Esophagus squamous epithelium (tissue), 5 donors: ENCODE measurements at places on chromosomes 1 and 21.

DNA sequence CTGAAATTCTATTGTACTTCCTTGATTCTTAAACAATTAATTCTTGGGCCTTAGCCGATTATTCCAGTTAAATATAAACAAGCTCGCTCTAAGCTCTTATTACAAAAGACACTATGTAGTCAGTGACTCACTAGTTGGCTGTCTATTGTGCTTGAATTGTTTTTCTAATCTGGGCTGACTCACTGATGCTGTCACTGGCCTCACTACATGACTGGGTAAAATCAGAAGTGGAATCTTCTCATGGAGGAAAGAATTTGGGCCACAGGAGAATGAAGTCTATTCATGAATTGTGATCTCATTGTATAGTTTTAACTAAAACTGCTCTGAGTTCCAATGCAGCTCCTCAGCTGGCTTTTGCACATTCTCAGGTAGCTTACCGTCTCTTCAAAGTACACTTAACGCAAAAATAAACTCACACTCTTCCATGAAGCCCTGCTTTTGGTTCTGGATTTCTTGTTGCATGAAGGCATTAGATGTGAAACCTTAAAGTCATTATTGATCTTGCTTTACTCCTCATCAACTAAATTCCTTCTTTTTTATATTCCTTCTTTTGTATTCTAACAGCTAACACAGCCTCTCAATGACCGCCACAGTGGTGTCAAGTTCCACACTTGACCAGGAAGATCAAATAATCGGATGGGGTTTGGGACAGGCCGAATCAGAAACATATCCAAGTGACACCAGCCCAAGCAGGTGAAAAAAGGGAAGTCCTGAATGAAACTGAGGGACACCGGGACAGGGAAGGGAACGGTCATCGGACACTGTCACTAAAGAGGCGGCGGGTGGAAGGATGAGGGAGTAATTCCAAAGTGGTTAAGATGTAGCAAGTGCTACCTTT is 80.9 kb upstream of the LBR start:
- DNase-seq, result no peak

DNA sequence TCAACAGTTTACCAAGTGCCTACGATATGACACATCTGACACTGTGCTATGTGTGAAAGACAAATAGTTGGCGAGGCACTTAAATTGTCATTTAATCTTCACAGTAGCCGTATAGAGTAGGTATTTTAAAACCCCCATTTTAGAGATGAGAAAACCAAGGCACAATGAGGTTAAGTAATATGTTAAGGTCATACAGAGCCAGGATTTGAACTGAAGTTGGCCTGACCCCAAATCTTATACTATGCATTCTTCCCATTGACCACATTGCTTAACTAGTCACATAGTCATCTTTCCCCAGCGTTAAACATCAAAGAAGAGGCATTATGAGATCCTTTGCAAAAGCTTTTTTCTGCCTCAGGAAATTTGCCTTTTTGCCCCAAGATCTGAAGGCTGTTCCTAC is 3.9 kb downstream of the INKA2 start:
- DNase-seq, result no peak

DNA sequence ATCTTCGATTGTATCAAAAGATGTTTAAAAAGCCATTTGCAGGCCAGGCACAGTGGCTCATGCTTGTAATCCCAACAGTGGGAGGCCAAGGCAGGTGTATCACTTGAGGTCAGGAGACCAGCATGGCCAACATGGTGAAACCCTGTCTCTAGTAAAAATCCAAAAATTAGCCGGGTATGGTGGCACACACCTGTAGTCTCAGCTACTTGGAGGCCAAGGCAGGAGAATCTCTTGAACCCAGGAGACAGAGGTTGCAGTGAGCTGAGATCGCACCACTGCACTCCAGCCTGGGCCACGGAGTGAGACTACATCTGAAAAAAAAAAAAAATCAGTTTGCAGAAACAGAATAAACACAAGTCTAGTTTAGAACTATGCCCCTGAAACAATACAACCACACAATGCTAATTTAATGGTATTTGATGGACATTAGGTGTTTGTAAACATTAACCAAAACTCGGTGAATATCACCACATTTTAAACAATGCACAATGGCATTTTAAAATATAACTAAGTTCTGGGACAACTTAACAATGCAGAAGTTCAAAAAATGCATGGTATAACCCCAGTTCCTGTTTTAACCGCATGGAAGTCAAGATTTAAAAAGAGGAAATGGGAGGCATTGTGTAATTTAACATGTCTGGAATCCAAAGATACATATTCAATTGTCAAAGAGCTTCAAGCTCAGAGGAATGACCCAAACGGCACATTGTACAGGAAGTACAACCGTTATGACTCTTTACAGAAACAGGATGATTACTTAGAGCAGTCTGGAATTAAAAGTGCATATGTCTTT is 7.1 kb upstream of the PTTG1IP start:
- DNase-seq, result no peak

- no peak for DNase-seq
Measured at GRCh38 chr1:177780096-177780700, 189.7 kb downstream of the SEC16B start.

- no peak for DNase-seq
Measured at GRCh38 chr1:229694053-229694693, 68.1 kb downstream of the URB2 start.
